ENCODE measurements at places on chromosomes 4 and X. TPM values are rescaled to one million over a fixed set of nuclear protein-coding genes. Genes with fewer than 3 reads are reported as not detected.

- DNase-seq = no peak
These were observed 408.6 kb downstream of the ADAM29 start for GRCh38 chr4:175326796-175327195.

DNA sequence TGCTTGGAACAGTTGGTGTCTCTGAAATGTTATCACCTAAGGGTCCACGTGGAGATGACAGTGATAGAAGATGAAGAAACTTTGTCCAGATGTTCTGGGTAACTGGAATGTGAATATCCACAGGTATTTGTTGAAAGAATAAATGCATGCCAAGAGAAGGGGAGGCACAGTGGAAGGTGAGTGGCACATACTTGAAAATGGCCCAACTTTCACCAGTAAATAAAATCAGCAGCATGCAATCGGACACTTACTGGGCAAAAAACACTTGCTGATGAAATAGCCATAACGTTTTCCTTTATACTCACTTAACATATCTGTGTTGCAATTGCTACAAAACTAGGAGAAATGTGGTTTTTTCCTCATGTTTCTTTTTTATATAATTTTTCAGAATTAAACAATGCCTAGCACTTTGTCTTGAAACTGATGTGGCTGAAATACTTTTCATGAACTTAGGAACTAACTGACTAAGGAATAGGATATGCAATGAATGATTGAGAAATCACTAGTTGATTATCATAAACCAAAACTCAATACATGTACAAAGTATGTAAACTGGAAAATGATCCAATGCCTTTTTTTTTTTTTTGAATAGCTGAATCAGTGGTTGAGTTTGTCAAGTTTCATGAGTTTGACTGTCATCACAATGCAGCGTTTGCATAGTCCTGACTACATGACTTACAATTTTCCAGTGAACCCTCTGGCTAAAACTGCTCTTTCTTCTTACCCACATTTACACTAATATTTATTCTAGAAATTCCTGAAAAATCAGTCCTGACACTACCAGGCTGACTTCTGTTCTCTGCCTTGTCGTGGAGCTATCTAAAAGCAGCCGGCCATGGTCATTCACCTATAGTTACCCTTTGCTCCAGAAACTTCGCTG is 127.4 kb downstream of the CPE start:
- no peak for DNase-seq

DNA sequence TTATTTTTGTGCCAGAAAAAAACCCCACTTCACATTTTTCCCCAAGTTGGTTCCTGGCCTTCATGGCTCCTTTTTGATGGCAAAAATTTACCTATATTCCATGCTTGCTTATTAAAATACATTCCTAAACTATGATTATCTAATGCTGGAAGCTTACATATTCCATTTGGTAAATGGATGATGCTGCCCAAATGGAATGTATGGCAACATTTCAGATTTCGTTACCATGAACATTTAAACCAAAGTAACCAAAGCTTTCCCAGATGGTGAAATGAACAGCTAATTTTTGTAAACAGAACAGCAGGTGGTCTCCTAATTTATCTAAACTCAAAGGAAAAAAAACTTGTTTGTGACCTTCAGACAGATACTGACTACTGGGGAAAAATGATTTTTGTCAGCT is 110.8 kb upstream of the TEX13A start:
- no peak for DNase-seq

DNA sequence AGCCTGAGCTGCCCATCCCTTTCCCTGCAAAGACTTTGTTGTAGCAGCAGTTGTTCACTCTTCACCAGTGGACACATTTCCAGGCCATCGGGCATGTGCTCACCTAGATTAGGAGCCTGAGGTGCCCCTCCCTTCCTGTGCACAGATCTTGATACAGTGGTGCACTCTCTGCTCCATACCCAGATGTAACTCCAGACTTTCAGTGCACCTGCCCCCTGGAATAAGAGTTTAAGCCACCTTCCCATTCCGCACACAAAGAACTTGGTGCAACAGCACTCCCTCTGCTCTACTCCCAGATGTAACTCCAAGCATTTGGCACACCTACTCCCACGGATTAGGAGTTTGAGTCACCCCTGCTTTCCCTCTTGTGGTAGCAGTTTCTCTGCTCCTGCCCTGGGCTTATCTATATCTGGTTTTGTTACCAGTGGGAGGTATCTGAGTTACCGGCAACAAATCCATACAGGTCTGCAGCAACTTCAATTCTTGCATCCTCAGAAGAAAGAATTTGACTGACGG is 36.0 kb upstream of the PLK4 start:
- DNase-seq = no peak

DNA sequence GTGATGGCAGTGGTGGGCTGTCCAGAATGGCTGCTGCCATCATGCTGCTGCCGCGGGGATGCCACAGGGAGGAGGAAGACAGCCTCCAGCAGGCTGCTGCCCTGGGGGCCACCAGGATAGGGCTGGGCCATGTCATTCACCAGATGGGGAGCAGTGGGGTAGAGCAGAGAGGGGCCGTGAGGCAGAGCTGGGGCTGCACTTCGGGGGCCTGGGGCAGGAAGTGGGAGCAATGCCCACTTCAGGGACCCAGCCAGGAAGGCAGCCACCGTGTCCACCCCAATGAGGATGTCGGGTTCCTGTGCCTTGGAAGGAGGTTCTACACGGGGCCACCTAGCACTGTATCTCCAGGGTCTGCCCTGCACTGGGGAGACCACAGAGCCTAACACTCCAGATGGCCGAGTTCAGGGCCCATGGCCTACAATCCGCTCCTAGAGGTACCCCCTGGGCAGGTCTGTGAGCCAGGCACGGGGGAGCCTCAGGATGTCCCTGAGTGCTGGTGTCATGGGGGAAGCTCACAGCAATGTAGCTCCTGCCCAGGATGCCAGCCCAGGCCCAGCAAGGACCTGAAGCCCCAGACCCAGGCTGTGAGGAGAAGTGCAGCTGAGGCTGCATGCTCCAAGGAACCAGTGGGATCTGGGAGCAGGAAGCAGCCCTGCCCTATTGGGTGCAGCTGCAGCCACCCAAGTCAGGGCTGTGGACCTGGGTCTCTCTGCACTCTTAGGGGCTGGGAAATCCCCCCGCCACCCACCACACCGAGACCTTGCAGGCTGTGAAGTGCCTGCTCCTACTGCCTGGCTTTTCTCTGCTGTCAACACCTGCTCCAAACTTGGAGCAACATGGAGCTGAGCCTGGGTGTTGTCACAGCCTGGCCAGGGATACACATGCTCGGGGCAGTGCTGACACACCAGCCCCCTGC is 140.3 kb downstream of the PDHA2 start:
- DNase-seq = no peak

Gene CNGA1
- total RNA-seq = 0.77 TPM

Gene MAGEE1
- total RNA-seq = 0.96 TPM
